ENCODE measurements at places on chromosomes 12 and 14.

DNA sequence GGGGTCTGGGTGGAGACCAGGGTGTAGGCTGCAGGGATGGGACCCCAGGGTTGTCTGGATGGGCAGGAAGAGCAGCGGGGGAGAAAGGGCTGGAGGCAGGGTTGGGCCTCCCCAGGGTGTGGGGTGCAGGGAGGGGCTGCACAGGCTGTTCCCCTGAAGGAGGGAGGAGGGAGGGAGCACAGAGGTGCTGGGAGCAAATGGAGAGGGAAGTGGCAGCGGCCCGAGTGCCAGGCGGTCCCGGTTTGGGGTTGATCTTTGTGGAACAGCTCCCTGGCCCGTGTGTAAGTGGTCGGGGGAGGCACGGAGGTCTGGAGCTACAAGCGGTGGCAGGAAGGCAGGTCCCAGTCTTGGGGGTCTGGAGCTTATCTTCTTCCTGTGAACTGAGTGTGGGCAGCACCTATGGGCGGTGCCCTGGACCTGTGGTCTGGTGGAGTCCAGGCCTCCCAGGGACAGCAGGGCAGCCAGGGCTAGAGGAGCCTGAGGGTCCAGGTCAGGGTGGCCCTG is 391.6 kb downstream of the TMEM121 start:
- no peak for DNase-seq

DNA sequence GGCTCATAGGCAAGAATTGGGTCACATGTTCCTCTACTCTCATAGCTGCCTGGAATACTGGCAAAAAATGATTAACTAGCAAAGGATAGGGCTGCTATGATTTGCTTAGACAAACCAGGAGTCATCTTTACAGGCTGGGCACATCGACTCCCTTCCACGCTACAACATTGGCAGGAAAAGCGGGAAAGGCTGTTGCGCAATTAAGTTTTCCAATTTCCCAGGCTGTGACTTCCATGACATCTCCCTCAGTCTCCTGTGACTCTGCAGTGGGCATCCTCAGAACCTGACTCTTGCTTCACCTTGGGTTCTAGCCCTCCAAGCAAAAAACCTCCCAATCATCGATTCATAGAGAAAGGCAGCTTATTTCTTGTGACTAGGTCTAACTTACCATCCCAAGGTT is 184.5 kb upstream of the E2F7 start:
- no peak for DNase-seq

GRCh38 chr12:45981075-45981837 is 9.1 kb downstream of the SCAF11 start:
- no peak for DNase-seq

- peak; percentile 69 for DNase-seq
Observed at GRCh38 chr12:88420457-88420856, 159.8 kb downstream of the KITLG start.

DNA sequence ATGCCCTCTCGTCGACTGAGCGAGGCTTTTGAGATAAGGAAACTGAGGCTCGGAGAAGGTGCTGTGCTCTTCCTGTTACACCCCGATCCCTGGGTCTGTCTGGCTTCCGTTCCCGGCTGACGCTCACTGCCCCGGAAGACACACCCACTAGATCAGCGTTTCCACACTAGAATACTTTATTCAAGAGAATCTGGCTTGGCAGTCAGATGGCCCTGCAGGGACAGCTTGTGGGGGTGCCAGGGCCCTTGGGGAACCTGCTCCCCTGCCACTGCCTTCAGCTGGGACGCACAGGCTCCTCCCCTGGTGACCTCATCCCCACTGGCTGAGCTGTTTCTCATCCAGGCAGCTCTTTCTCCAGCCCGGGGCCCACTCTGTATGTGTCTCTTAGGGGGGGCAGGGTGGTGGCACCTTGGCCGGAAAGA is 13.7 kb downstream of the PGF start:
- DNase-seq = peak; percentile 82

DNA sequence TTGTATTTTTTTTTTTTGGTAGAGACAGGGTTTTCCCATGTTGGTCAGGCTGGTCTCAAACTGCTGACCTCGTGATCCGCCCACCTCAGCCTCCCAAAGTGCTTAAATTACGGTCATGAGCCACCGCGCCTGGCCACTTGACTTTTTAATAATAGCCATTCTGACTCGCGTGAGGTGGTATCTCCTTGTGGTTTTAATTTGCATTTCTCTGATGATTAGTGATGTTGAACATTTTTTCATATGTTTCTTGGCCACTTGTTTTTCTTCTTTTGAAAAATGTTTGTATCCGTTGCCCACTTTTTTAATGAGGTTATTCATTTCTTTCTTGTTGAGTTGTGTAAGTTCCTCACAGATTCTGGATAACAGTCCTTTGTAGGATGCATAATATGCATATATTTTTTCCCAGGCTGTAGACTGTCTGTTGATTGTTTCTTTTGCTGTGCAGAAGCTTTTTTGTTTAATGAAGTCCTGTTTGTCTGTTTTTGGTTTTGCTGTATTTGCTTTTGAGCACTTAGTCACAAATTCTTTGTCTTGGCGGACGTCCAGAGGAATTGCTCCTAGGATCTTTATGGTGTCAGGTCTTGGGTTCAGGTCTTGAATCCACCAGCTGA is 10.3 kb upstream of the PGAM5 start:
- peak; percentile 65 for DNase-seq

GRCh38 chr14:38207377-38207735 is 348 bp upstream of the SSTR1 start:
- DNase-seq = no peak
